ENCODE measurements at places on chromosomes 4 and X. TPM values are rescaled to one million over a fixed set of nuclear protein-coding genes. Genes with fewer than 3 reads are reported as not detected.

MAGEA9B gene
- not detected for total RNA-seq

ADH7 gene
- not detected for total RNA-seq

FAM133A gene
- not detected for total RNA-seq

MAGEB17 gene
- total RNA-seq: not detected

GAB3 gene
- total RNA-seq: 10.5 TPM

UGT8 gene
- total RNA-seq: 0.25 TPM

PCYT1B gene
- total RNA-seq: 0.25 TPM

HERC6 gene
- total RNA-seq: 47.5 TPM

LUZP4 gene
- not detected for total RNA-seq

HSFX2 gene
- not detected for total RNA-seq

TMEM255A gene
- total RNA-seq: not detected

FGFBP2 gene
- total RNA-seq: 3.2 TPM

DCAF12L2 gene
- total RNA-seq: not detected

PAGE5 gene
- not detected for total RNA-seq

SCRG1 gene
- not detected for total RNA-seq

SLITRK4 gene
- not detected for total RNA-seq

LAS1L gene
- 34.9 TPM for total RNA-seq

VEGFD gene
- not detected for total RNA-seq

DIAPH2 gene
- total RNA-seq: 11.0 TPM

ANKRD50 gene
- 0.25 TPM for total RNA-seq

RPS3A gene
- total RNA-seq: 1,515 TPM

CSN1S1 gene
- not detected for total RNA-seq

MAGEA4 gene
- not detected for total RNA-seq

KIF4A gene
- total RNA-seq: 34.0 TPM

GLUD2 gene
- 0.63 TPM for total RNA-seq

TLR10 gene
- 0.53 TPM for total RNA-seq

C4orf50 gene
- total RNA-seq: 1.2 TPM

STBD1 gene
- 5.5 TPM for total RNA-seq

MAP9 gene
- 2.7 TPM for total RNA-seq

GAGE12F gene
- not detected for total RNA-seq

BTK gene
- 0.10 TPM for total RNA-seq

BGN gene
- not detected for total RNA-seq

ZNF157 gene
- total RNA-seq: 0.15 TPM

HSD17B13 gene
- total RNA-seq: 0.30 TPM

USP38 gene
- 27.9 TPM for total RNA-seq

PCSK1N gene
- total RNA-seq: 1.4 TPM

GPRASP1 gene
- 1.6 TPM for total RNA-seq

TLR1 gene
- total RNA-seq: 11.7 TPM

ZNF81 gene
- total RNA-seq: 6.4 TPM

All from activated CD4-positive, alpha-beta memory T cell treated with anti-CD3 and anti-CD28 coated beads, Interleukin-2, amount 10 ng/mL, durations not matched to agents 7 days and 5 days (primary cell).